Cardiac fibroblast (primary cell): ENCODE measurements at places on chromosomes 11 and 22.
A peak's percentile ranks its signal among the peaks of the same experiment; 100 is the strongest.

GRCh38 chr22:43561415-43562178, 149.8 kb downstream of the MPPED1 start:
- no peak for DNase-seq

GRCh38 chr11:74347381-74347780, 35.9 kb upstream of the P4HA3 start:
- peak; percentile 59 for DNase-seq

GRCh38 chr11:109425554-109425953, 3.6 kb downstream of the C11orf87 start:
- peak; percentile 6 for DNase-seq

DNA sequence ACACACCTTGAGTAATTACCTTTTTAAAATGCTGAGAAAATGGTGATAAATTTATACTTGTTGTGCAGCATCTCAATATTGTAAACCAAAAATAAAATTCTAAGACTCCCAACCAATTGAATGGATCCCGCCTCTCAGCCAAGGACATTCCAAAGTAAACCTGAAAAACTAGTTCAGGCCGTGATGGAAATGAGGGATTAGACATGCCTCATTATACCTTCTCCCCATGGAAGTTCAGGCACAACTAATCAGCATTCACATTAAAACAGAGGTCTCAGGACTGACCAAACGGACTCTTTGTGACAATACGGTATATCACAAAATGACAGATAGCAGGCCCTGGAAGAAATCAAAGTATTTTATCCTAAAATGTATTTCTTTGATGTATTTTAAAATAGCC, 907.4 kb upstream of the RAG2 start:
- DNase-seq: no peak

GRCh38 chr22:42704896-42705295, 15.8 kb downstream of the A4GALT start:
- no peak for DNase-seq

DNA sequence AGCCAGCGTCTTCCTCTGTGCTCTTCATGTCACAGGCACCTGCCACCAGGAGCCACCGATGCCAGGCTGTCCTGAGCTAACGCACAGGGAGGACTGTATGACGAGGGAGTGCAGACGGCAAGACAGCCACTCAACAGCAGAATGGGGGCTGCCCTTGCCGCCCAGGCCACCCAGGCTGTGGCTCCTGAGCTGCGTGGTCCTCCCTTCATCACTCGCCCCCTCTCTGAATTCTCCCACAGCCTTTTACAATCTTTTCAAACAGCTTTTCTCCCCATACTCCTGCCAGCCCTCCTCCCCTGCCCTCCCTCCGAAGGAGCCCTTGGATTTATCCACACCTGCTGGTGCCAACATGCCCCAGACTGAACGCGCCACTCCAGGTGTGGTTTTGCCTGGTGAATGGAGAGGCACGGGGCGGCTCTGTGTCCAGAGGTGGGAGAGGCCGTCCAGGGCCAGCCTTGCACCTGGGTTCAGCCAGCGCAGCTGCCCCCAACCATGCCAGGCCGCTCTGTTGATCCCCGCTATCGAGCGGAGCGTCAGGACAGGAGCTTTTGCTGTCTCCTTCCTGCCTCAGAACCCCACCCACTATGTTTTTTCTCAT, 22.0 kb downstream of the OVOL1 start:
- no peak for DNase-seq

GRCh38 chr22:25833091-25833490, 91.1 kb downstream of the MYO18B start:
- no peak for DNase-seq

DNA sequence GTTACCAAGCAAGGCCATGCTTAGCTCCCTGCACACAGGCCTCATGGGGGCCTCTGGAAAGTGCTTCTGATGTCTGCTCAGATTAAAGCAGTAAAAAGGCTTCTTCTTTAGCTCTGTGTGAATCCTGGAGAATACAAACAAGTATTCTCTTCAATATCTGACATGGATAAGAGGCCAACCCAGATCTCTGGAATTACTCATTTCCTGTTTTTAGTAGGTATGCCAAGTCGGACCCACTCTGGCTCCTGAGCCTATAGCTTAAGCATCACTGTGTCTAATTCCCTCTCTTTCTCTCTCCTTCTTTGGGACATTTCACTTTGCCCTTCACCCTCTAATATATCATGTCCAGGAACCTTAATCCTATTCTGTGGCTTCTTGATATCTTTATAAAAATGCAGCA, 529.6 kb upstream of the CCDC90B start:
- DNase-seq: no peak

- DNase-seq: no peak
Observed at GRCh38 chr22:40388231-40388630, 17.8 kb downstream of the SGSM3 start.

DNA sequence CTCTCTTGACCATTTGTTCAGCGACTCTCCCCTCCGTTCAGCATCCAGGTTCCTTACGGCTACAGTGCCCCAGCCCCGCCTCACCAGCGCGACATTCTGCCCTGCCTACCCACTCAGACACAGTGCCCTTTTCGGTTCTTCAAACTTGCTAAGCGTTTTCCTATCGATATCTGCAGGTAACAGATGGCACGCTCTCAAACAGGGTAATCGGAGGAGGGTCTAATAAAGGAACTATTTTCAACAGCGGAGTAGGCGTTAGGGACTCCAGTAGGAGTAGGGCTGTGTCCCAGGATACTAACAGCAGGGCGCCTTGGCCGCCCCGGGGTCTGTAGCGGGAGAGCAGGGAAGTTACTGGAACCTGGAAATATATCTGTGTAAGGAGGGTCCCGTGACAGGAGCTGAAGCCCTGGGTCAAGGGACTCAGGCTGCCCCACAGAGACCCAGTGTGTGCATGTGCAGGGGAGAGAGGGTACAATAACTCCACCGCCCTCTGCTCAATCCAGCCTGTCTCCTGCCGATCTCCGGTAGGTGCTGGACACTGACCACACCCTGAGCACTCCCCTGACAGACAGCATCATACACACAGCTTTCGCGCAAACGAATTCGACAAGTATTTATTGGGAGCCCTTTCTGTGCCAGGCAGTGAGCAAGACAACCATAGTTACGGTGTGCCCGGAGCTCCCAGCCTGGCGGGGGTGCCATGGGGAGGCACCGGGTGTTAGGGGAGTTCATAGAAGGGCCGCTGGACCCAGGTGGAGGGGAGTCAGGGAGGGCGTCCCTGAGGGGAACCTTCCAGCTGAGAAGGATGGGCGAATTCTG, 2.1 kb downstream of the KLHL35 start:
- no peak for DNase-seq

- peak; percentile 26 for DNase-seq
Observed at GRCh38 chr11:73818846-73819245, 31.2 kb downstream of the MRPL48 start.

- DNase-seq: no peak
Observed at GRCh38 chr11:134727204-134727603, 315.2 kb upstream of the B3GAT1 start.

DNA sequence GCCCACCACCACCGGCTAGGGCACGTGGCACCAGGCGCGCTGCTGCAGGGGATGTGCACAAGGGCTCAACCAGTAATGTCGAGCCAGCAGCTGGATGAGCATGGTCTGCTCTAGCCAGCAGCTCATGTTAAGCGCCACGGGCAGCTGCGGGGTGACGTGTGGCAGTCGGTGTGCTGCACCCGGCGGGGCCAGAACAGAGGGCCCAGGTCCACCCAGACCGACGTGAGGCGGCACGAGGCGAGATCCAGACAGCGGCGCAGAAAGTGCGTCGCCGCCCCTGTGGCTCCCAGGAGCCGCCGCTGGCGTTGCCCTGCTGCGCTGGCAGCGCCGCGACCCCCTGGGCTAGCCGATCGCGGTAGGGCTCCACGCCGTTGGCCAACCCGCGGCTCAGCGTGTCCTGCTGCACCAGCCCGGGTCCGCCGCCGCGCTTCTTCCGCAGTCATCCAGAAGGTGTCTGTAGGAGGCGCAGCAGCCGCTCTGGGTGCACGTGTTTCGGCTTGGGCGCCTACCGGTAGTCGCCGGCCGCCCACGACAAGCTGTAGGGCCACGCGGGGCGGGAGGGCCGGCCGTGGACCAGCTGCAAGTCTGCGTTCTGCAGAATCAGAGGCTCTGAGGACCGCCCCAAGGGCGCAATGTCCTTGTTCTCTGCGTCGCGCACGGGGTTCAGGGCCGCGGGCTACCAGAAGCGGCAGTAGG, 4.6 kb upstream of the GALR3 start:
- peak; percentile 60 for DNase-seq

GRCh38 chr11:110094298-110095285, 1.4 kb downstream of the ZC3H12C start:
- DNase-seq: no peak

DNA sequence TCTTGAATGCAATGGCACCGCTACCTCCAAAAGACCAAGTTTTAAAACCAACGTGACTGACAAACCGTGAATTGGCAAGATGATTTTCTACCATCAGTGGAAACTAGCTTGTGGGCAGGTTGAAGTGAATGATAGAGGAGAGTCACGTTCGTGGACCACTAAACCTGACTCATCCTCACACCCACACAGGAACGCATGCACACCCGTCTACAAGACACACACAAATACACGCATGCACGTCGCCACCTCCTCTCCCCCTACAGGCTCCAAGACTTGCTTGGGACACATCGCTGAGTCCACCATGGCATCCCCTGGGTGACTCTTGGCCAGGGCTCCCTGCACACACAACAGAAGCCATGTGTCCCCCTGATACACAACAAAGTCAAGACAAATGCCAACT, 14.4 kb downstream of the TMPRSS6 start:
- DNase-seq: no peak

GRCh38 chr11:62468577-62468976, 49.7 kb downstream of the SCGB1A1 start:
- DNase-seq: no peak

DNA sequence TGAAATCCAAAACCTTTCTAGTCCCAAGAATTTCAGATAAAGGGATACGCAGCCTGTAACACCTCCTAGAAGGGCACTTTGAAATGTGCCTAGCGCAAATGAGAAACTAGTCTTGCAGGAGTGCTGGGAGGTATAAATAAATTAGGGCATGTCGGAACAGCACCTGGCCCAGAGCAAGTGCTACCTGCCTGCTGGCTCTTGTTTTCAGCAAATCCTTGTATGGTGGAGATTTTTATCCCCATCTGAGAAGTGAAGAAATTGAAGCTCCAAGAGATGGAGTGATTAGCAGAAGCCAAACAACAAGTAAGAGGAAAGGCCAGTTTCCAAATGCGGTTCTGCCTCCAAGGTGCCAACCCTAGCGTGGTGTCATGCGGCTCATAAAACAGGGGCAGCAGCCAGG, 36.7 kb upstream of the TFIP11 start:
- DNase-seq: no peak

DNA sequence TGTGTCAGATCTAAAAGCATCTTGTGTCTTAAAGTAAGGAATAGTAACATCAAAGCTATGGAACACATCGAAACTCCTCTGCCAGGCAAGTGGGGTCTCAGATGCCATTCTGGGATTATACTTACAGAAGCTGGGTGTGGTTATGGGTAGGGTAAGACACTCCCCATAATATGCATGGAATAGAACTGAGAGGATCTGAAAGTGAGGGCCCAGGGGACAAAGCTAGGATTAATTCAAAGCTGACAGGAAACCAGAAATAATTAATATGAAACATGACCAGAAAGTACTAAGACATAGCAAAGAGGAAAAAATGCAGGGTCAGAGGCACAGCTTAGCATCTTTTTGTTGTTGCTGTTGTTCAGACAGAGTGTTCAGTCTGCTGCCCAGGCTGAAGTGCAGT, 40.2 kb upstream of the EED start:
- DNase-seq: no peak

GRCh38 chr22:44012162-44012561, 11.9 kb upstream of the PARVB start:
- no peak for DNase-seq

DNA sequence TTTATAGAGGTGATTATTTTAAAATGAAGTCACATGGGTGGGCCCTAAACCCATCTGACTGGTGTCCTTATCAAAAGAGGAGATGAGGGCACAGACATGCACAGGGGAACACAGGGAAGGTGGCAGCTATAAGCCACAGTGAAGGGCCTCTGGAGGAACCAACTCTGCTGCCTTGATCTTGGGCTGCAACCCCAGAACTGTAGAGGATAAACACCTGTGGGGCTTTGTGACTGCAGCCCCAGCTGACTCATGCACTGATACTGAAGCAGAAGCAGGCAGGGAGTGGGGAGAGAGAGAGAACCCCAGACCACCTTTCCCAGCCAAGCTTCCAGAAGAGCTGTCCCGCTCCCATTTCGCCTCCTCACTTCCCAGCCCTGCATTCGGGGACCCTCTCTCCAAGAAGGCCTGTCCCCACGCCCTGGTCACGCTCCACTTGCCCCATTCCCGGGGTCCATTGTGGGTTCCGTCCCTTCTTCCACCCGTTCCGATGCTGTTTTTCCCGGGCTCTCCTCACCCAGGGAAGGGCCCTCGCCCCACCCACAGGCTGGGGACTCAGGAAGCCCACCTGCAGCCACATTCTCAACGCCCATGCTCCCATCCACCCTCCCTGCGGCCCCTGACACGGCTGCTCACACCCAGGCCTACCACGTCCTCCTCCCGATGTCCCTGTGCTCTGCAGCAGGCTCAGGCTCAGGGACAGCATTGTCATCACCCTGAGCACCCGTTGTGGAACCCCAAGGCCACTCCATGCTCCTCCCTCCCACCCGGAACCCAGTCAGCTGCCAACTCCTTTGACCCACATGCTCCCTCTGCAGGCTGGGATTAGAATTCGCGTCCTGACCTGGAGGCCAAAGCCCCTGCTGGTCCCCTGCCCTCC, 90.8 kb upstream of the SHANK2 start:
- DNase-seq: peak; percentile 5

DNA sequence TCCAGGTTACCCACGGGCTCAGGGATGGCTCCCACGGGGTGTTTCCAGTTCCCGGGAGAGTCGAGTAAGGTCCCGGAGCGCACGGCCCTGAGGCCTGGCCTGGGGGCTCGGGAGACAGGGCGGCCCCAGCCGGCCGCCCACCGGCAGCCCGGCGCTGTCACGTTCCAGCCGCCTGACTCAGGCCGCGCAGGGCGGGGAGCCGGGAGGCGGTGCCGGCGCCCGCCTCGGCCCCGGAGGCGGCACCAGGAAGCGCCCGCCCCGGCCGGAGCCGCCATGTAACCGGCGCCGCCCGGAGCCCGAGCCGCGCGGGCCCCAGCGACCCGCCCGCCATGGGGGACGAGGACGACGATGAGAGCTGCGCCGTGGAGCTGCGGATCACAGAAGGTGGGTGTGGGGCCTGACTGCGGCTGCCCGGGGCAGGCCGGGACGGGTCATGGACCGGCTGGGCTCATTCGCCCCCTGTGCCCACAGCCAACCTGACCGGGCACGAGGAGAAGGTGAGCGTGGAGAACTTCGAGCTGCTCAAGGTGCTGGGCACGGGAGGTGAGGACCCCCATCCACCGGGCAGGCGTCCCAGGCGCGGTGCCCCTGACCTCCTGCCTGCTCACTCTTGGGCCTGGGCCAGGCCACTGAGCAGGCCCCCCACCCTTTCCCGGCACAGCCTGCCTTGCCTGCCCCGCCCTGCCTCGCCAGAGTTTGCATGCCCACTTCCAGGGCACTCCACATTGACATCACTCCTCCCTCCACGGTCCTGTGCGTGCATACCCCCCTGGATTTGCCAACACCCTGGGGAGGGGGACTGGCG, at the start of gene RPS6KA4:
TSS of gene RPS6KA4 (plus strand) at position 256 of the 805 bp plus-strand sequence. CDS start at position 330, 74 bp downstream.
- DNase-seq: peak; percentile 50

GRCh38 chr22:27975381-27976013, 56.4 kb upstream of the PITPNB start:
- no peak for DNase-seq

- DNase-seq: no peak
Observed at GRCh38 chr11:115522302-115522701, 18.1 kb upstream of the CADM1 start.

- no peak for DNase-seq
Observed at GRCh38 chr22:42695294-42695693, 25.4 kb downstream of the A4GALT start.
